Activated CD4-positive, alpha-beta memory T cell treated with anti-CD3 and anti-CD28 coated beads for 36 hours (primary cell): ENCODE measurements at places on chromosomes 16 and 17.

DNA sequence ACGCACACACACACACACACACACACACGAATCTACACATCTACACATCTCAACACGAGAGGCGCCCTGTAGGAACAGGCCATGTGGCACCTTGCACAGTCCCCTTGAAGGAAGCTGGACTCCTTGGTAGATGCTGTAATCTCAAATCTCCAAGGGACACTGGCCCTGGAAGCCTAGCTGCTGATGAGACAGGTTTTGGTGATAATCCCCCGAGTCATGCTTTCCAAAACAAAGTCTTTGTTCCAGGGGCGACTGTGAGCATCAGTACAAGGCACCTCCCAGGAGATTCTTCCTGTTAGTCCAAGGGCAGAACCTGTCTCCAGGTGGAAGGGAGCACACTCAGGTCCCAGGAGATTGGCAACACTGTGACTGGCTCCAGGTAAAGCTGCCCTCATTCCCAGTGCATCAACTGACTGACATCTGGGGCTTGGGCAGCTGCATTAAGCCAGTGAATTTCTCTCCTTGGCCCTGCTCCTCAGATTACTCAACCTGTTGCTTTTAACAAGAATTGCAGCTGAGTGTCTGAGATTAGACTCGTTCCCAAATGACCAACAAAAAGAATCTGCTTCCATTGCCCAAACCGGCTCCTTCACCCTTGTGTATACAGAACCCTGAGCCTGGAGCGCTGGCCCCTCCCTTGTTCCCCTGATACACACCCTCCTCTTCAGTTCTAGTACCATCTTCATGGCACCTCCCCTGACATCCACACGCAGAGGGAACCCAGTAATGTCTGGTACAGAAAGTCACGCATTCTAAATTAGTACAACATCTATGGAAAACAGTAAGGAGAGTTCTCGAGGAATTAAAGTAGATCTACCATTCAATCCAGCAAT is 13.9 kb upstream of the TNRC6C start:
- DNase-seq: no peak

GRCh38 chr17:64218066-64218465 is 45.0 kb downstream of the TEX2 start:
- DNase-seq: peak; percentile 70

GRCh38 chr17:12040478-12040877 is 19.8 kb downstream of the MAP2K4 start:
- no peak for DNase-seq

GRCh38 chr17:65564793-65565192 is 3.3 kb upstream of the AXIN2 start:
- no peak for DNase-seq

- DNase-seq: no peak
These were observed 84.0 kb downstream of the MSI2 start for GRCh38 chr17:57340160-57340981.
